Karpas-422 (cell line): ENCODE measurements at places on chromosomes 7 and 10.

- no peak for DNase-seq
Measured at GRCh38 chr10:15341502-15342128, 29.5 kb downstream of the FAM171A1 start.

DNA sequence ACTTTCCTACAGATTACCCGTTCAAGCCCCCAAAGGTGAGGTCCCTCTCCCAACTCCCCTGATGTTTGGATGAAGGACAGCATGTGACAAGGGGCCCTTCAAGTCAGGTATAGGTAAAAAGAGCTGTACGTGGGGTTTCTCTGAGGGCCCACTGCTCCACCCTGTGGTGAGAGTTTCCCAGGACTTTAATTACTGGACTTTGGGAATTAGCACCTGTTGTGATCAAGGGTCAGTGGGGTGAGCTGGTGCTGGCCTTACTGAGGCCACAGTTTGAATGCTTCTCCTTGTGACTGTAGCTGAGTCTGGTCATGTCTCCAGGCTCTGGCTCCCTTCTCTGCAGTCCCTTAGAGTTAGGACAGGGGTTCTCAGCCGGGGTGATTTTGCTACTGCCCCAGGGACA, 16.8 kb downstream of the UBE2D4 start:
- no peak for DNase-seq

DNA sequence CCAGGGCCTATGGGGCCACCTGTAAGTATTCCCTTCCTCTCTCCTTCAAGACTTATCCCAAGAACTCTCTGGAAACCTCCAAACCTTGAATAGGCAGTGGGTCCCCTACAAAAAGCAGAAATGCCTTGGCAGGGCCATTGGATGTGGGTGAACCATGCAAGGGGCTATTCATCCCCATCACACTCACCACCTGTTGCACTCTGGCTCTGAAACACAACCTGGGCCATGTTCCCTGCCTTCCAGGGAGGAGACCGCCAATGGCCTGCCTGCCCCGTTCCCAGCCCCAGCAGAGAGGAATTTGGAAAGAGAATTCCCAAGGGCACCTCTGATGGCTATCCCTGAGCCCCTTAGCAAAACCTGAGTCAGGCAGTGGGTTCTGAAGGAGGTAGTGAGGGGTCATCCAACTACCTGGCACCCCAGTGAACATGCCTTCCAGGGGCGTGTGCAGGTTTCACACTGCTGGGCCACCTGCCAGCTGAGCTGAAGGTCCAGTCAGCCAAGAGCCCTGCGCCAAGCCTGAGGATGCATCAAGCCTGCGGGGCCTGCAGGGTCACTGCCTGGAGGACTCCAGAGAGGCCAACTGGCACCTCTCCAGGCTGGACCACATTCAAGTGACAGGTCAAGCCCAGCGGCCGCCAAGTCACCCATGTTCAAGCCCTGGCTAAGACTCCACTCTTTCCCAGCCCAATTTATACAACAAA, 101.3 kb downstream of the COL13A1 start:
- DNase-seq: no peak

DNA sequence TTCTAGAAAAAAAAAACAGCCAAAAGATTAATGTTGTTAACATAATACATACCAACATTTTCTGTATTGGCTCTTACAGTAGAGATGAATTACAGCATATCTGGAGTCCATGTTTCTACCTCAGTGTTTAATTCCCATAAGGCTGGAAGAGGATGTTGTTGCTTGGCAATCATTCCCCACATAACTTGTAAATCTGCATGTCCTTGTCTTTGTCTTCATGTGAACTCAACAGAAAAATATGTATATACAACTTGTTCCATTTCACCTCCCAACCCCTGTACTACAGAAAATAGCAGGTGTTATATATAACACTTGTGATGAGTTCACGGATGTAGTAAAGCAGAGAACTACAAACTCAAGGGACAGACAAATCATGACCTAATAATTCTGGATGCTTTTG, 160.9 kb upstream of the SEMA3C start:
- DNase-seq: no peak

DNA sequence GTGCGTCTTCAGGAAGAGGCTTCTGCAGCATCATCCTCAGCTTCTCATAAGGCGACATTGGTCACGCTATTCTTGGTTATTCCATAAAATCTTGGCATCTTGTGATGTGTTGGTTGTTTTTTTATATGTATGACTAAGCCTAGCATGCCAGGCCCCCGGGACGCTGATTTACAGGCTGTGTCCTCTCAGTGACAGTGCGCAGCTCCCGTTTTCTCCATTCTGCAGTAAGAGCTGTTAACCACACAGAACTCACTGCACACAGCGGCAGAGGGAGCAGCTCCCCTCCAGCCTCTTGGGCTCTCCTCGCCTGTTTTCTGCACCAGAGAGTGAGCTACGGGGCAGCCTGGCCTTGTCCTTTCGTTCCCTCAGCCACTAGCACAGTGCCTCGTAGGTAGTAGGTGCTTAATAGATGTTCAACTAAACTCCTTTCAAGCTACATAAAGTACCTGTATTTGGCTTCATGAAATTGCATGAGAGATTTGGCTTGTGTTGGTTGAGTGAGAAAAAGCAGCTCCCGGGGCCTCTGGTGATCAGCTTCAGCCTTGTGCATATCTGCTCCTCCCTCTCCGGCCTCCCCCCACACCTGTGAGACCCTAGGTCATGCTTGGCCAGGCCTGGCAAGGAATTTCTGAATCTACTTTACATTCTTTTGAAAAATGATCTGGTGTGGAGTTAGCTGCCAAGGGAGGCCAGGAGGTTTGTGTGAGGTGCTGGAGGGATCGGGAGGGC, 116.2 kb downstream of the WDR37 start:
- no peak for DNase-seq

GRCh38 chr7:292826-293225, 2.9 kb downstream of the FOXL3 start:
- DNase-seq: no peak
